ENCODE measurements at places on chromosomes 3 and 15. TPM values are rescaled to one million over a fixed set of nuclear protein-coding genes. Genes with fewer than 3 reads are reported as not detected.

GRCh38 chr3:66376568-66376967, 124.3 kb downstream of the LRIG1 start:
- DNase-seq = peak; percentile 65

DNA sequence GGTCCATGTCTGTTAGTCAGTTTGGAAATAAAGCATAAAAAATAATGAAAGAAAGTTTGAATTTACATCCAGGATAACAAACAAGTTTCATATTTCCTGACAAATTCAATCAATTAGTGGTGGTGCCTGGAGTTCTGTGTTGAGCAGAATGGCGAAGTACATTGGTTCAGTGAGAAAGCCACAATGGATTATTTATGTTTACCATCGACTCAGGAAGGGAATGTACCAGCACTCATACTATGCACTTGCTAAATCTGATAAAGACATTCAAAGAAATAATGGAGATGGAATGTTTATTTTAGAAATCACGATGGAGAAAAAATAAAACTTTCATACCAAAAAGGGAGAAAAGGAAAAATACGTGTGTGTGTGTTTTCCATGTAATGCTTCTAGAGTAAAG, 45.3 kb upstream of the MME start:
- no peak for DNase-seq

DNA sequence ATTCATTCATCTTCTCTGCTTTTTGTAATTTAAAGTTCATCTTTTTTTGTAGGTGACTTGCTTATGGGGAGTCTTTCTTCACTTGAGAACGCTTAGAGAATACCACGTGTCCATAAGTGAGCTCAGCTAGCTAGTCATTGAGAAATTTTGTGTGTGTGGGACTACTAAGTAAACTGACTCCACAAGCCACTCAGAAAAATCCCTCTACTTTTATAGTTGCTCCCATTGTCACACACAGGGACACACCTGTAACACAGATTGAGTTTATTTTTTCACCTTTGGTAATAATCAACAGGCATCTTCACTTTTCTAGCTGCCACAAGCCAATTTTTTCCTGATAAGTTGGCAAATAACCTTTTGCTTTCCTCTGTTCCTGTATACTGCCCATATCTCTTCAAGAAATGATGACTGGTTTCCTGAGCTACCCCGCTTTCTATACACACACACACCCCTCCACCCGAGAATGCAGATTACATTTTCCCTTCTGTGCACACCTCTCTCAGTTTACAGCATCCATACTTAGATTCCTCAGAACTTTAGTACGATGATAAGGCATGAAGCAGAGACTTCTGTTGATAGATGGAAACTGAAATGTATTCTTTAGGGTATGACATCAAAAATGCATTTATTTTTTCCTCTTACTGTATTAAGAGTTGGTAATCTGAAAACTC, 4.6 kb downstream of the TSC22D2 start:
- DNase-seq = peak; percentile 59

- no peak for DNase-seq
Observed at GRCh38 chr15:73053398-73053723, 1.1 kb downstream of the NEO1 start.

- DNase-seq = no peak
Observed at GRCh38 chr3:120846073-120846472, 61.9 kb upstream of the STXBP5L start.

DNA sequence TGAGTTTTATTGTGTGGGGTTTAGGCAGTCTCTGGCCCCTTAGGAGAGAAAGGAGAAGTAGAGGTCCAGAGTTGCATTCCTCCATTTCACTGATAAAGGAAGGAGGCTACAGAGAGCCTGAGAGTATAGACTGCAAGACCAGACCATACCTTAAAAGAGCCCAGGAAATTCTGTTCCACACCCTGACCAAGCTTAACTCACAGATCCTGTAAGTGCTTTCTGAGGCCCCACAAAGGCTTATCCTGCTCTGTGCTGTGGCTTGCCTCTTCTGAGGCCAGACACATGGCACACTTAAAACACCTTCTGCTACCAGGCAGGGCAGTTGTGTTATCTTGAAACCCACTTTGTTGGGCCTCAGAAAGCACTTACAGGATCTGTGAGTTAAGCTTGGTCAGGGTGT, 39.2 kb upstream of the LEKR1 start:
- no peak for DNase-seq

The TMCO5A gene
- not detected for total RNA-seq

- DNase-seq = no peak
Observed at GRCh38 chr3:174162550-174162949, 696.6 kb upstream of the NAALADL2 start.

DNA sequence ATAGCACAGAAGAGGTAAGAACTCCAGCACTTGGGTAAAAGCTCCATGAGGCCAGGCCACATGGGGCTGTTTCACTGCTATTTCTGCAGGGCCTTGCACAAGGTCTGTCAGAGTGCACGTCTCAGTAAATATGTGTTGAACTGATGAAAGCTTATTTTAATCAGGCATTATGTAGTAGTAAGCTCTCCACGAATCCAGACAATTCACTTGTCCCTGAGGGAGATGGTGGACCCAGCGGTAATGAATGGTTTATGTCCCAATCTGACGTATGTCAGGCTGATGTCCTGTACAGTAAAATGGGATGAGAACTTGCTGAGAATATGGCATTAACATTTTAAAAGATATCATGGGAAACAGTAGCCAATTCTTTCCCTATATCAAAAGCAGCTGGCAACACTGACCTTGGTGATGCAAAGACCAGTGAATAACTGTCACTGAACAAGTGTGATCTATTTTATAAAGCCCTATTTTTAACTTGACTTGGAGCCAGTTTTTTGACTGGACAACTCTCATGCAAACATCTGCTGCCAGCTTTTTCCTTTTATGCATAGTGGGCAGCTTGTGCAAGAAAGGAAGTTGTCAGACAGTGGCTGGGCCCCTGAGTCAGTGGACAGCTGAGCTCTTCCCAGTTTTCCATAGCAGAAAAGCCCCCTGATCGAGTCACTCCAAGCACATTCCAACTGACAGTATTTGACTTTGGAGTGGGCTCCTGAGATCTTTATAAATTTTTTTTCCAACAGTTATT, 519.8 kb upstream of the MDFIC2 start:
- peak; percentile 98 for DNase-seq

GRCh38 chr3:99920481-99921376, 103.1 kb downstream of the CMSS1 start:
- no peak for DNase-seq

DNA sequence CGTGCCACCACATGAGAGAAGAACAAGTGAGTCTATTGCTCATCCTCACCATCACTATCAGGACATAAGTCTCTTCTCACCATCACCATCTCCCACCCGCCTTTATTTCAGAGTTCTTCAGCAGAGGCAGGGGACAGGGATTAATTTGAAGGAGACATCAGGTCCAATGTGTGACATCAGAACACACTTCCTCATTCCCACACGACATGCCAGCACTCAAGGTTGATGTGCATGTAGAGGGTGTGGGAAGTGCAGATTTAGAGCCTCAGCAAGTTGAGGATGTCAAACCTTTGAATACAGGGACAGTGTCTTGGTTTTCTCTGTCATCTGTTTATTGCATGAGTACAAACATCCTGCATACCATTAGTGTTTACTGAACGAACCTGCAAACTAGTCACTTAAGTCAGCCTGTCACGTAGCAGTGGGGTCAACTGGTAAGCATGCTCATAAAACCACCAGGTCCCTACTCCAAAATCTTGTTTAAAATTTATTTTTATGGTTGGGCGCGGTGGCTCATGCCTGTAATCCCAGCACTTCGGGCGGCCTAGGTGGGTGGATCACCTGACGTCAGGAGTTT, 104.4 kb downstream of the MYLK start:
- no peak for DNase-seq

The TP63 gene
- total RNA-seq = 16.7 TPM

The ADIPOQ gene
- not detected for total RNA-seq

DNA sequence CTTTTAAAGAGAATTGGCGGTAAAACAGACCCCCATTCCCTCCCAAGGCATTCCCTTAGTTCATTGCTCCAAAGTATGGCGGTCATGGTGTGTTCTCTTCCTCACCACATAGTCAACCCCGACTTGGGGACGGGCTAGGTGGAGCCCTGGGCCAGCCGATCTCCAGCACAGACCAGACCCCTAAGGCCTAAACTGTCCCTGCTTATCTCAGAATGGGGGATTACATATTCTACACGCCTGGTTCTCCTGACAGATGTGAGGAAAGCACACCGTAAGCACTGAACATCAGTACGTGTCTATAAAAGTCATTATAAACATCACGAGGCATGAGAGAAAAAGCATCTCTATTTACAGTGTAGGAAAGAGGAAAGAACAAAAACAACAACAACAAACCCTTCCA, 244.5 kb upstream of the STT3B start:
- no peak for DNase-seq

GRCh38 chr15:40637221-40637745, 43.2 kb downstream of the KNL1 start:
- DNase-seq = peak; percentile 5

GRCh38 chr3:58189691-58190090, 21.1 kb downstream of the DNASE1L3 start:
- DNase-seq = no peak

GRCh38 chr3:20072422-20072821, 32.2 kb downstream of the KAT2B start:
- peak; percentile 38 for DNase-seq

DNA sequence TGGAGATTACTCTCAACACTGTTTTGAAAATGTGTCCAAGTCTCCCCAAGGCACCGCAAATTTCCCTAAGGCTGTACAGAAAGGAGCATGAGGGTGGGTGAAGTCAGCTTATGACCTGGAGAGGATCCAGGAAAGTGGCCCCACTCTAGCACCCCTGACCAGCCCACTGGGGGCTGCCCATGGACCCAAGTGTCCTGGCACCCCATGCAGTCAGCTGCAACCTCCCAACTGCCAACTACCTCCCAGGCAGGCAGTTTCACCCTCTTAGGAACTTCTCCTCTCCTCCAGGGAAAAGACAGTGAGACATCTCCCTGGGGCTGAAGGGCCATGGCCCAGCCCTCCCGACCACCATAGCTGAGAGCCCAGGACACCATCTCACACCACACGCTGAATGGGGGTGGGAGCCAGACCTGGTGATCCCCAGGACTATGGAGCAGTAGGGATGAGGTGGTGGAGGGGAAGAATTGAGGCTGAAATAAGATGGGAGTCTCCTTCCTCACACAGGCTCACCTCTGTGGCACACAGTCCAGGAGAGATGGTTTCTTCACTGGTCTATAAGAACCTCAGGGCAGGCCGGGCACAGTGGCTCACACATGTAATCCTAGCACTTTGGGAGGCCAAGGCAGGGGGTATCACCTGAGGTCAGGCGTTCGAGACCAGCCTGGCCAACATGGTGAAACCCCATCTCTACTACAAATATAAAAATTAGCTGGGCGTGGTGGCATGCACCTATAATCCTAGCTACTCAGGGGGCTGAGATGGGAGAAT, 104.4 kb downstream of the DAPK2 start:
- DNase-seq = no peak

The SH2D7 gene
- not detected for total RNA-seq
